ENCODE measurements at places on chromosomes 5 and 9.

GRCh38 chr9:93505541-93506132 is 52.3 kb upstream of the FAM120AOS start:
- no peak for DNase-seq

GRCh38 chr9:98978231-98978681 is 34.5 kb downstream of the COL15A1 start:
- DNase-seq = no peak

GRCh38 chr5:116654925-116655324 is 80.3 kb upstream of the SEMA6A start:
- DNase-seq = no peak

GRCh38 chr9:69388596-69388995 is 63.6 kb downstream of the ENTREP1 start:
- no peak for DNase-seq

DNA sequence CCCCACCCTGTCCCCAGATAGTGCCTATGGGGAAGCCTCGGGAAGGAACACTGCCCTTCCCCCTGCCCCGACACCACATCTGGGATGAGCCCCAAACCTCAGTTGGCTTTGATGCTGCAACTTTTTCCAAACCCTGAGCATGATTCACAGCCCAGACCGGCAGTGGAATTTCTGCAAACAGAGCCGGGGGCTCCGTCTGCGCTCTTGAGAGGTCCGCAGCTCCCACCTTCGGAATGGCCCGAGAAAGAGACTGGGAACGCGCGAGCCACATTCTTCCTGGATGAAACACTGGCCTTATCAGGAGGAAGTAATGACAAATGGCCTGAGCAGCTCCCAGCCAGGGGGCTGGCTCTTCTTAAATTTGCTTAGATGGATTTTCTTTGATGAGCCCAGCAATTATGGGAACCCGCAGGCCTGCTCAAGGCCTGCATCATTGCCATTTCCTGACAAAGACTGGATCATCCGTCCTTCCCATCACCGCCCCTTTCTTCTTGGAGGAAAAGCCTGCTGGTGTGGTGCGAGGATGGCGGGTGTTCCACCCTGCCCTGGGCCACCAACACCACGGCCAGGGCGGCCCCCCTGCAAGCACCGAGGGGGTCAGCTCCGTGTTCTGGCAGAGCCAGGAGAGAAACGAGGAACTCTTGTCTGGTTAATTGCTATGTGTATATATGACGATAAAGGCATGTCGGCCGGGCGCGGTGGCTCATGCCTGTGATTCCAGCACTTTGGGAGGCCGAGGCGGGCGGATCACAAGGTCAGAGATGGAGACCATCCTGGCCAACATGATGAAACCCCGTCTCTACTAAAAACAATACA is 38.8 kb upstream of the COL5A1 start:
- DNase-seq = no peak

DNA sequence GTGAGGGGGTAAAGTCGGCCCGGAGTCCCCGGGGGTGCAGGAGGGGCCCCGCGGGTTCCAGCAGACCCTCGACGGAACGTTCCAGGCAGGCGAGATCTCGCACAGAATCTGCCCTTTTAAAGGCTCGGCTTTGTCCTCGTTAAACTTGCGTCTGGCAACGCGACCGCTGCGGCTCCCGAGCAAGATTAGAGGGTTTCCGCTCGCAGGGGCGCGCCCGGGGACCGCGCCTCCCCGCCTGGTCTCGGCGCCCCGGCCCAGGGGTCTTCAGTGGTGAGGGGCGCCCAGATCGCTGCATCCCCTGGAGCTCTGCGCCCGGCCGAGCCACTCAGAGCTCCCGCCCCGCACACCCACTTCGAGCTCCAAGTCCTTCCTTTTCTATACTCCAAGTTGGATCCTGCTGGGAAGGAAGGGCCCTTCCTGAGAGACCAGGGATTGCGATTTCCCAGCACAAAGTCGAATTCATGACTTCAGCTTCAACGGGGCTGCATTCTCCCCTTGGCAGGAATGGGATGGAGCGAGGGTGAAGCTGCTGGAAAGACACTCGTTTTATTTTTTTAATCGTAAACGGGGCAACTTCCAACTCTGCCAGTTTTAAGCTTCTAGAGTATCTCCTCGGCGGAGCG is 11.3 kb downstream of the PROP1 start:
- no peak for DNase-seq

DNA sequence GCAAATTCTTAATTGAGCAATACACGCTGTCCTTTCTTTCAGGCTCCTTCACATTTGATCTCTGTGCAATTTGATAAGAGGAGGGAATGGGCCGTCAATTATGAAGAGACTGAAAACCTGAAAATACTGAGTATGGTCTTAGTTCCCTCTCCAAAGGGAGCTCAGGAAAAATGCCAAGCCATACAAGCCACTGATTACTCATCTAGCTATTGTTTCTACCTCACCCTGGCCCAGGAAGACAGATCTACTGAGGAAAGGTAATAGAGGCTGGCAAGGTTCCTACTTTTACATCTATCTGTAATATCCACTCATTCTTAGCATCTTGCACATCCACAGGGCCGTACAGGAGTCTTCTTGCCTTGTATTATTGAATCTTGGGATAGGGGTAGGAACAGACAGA is 23.7 kb upstream of the TNC start:
- no peak for DNase-seq

DNA sequence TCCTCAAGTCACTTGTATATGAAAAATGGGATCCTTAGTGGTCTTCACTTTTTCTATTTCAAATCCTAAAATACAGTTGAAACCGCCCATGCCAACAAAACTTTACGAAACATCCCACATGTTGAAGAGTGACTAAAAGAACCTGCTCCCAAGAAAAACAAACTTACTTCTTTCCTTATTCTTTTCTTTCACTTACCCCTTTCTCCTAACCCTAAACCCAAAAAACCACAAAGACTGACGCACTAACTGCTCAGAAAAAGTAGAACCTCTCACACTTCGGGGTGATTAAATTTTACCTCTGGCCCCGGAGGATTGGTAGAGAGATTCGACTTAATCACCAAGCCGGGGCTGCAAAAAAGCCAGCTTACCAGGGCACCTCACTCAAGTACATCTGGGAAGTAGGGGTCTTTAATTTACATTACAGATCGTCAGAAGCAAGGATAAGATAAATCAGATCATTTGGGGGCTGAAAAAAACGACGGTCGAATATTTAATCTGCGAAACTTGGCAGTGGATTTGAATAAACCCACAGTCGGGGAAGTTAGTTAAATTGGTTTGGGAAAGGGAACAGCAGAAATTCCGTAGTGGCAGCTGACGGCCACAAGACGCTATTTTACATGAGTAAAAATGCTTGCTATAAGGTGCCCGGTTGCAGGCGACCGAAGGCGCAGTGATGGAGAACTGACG is 1.3 kb downstream of the CDO1 start:
- no peak for DNase-seq

DNA sequence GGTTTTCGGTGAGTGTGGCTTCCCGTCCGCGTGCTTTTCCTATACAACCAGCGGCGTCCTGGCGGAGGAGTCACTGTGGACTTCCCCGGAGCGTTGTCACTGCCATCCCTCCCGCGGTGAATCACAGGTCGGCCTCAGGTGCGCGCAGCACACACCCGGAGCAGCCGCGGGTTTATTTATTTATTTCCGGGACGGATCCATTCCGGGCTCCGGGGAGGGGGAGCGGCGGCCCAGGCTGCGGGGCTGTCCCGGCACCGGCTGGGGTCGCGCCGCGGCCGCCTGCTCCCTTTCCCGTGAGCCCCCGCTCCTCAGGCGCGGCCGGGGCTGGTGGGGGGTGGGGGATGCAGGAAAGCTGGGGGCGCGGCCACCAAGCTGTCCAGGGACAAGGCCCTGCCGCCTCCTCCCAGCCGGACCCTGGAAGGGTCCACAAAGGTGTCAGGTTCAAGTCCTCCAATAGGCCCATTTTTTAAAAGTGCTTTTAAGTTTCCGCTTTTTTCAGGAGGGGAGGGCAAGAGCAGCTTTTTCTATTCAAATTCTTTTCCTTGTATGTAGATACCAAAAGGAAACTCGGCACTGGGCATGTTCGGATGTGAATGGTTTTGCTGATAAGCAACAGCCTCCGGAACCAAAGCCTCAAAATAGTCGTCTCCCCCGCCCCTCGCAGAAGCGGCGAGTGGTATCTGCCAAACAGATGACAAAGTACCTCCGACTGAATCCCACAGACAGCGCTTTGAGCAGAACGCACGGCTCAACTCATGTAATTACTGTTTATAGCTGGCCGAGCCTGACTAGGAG is 192.5 kb downstream of the CD180 start:
- peak; percentile 95 for DNase-seq

GRCh38 chr9:125986966-125987365 is 239.8 kb downstream of the PBX3 start:
- DNase-seq = no peak

DNA sequence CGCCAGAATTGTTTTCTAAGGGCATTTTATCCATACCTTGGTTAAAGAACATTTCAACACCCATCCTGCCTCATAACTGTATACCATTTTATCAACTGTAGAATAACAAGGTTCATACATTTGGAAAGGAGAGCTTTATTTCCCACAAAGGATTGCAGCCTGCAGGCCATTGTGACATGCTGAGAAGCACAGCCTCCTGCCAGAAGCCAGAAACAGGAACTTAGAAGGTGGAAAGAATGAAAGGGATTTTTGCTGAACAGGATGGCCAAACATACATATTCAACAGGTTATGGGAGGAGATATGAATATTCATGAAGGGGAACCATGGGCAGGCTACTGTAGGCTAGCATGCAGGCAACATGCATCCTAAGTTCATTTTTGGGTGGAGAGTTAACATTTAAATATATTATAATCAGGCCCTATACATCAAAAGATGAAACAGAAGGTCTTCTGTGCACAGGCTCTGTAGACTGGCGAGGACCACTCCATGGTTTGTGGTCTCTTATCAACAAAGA is 59.9 kb upstream of the DIRAS2 start:
- DNase-seq = no peak

DNA sequence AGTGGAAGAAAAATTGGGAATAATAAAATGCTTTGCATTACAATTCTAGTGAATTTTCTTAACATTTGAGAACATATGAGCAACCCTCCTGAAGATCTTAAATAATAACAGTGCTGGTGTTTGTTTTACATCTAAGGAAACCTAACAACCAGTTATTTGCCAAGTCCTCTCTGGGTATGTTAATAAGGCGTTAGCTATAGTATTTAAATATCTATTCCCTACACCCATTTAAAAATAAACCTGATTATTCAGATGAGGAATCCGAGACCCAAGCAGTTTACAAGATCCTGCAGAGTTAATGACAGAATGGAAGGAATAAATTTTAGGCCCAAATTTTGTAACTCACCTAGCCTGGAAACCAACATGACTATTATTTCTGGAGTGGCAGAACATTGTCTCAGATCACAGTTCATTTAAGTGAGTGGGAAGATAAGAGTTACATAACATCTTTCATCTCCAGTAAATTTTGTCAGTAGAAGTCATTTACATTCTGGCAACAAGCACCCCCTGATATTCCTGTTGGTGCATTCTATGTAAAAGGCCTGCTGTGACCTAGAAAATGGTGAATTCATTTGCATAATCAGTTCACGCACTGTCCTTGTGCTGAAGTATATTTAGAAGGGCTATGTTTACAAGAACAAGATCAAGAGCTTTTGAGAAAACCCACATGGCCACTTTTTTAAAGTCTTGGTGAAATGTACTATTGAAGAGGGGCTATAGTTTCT is 148.2 kb downstream of the COX7C start:
- DNase-seq = no peak

GRCh38 chr5:52956915-52957747 is 32.0 kb upstream of the ITGA2 start:
- no peak for DNase-seq

- no peak for DNase-seq
Measured at GRCh38 chr9:96177005-96177718, 124.8 kb downstream of the HSD17B3 start.
